ENCODE measurements at places on chromosomes 6 and 20.

DNA sequence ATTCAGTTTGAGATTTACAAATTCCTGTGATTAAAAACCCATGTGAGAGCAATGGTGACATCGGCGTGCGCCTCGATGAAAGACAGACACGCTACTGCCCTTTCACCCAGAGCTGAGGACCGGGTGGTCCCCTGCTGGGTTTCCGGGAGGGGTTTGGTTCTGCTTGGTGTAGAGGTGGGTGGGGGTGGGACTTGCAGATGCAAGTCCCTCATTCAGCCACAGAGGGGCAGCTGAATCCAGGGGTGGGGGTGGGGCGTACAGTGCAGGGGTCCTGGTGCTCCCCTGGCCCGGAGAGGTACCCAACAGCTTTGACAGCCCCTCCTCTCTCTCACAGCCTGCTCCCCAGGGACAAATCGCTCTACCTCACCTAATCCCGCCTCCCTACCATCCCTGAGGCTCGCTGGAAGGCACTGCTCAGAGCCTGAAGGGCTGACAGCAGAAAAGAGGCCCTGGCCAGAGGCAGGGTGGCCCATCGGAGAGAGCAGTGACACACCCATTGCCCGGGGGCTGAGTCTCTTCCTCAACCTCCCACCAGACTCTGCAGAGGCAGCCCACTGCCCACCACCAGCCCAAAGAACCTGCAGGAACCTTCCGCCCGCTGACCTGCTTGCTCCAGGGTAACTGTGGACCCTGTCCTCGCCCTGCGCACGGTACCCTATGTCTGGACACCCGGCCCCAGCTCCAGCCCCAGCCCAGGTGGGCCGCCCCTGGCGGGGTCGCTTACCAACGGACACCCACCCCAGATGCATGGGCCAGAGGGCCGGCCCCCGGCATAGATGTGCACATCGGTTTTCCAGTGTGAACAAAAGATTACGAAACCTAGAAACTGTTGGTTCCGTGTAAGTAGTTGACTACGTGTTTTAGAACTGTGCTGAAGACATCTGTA lies 118.4 kb downstream of the JPH2 start:
- no peak for DNase-seq

DNA sequence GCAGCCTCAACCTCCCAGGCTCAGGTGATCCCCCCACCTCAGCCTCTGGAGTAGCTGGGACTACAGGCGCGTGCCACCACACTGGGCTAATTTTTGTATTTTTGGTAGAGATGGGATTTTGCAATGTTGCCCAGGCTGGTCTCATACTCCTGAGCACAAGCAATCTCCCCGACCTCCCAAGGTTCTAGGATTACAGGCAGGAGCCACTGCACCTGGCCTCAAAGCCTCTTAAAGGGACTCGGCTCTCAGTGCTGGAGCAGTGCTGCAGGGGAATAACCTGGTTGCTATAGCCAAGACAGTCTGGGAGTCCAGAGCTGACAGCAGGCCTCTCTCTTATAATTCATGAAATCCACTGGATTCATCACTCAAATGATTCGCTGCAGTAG lies 17.0 kb downstream of the GHRH start:
- no peak for DNase-seq

GRCh38 chr6:28719275-28719940 lies 193.7 kb downstream of the GPX5 start:
- no peak for DNase-seq

GRCh38 chr6:17385660-17386059 lies 7.7 kb upstream of the CAP2 start:
- peak; percentile 73 for DNase-seq

- DNase-seq: no peak
These were observed 4.3 kb upstream of the DCBLD1 start for GRCh38 chr6:117477988-117478852.

DNA sequence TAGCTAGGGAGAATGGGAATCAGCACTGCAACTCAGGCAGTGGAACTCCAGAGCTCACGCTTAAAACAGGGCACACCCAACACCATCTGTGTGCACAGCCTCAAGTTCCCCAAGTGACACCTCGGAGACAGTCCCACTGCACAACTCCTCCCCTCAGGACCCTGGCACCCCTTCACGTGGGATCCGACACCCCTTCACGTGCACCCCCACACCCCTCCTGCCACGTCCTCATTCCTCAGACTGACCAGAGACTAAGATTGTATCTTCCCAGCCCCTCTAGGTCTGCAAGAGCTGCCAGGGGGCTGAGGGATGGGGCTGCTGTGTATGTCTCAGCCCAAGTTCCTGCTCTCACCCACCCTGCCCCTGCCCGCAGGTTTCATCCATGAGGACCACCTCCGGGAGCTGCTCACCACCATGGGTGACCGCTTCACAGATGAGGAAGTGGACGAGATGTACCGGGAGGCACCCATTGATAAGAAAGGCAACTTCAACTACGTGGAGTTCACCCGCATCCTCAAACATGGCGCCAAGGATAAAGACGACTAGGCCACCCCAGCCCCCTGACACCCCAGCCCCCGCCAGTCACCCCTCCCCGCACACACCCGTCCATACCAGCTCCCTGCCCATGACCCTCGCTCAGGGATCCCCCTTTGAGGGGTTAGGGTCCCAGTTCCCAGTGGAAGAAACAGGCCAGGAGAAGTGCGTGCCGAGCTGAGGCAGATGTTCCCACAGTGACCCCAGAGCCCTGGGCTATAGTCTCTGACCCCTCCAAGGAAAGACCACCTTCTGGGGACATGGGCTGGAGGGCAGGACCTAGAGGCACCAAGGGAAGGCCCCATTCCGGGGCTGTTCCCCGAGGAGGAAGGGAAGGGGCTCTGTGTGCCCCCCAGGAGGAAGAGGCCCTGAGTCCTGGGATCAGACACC lies 7.6 kb downstream of the MYL9 start:
- no peak for DNase-seq

- no peak for DNase-seq
These were observed 30.9 kb downstream of the FAXC start for GRCh38 chr6:99318566-99318965.

DNA sequence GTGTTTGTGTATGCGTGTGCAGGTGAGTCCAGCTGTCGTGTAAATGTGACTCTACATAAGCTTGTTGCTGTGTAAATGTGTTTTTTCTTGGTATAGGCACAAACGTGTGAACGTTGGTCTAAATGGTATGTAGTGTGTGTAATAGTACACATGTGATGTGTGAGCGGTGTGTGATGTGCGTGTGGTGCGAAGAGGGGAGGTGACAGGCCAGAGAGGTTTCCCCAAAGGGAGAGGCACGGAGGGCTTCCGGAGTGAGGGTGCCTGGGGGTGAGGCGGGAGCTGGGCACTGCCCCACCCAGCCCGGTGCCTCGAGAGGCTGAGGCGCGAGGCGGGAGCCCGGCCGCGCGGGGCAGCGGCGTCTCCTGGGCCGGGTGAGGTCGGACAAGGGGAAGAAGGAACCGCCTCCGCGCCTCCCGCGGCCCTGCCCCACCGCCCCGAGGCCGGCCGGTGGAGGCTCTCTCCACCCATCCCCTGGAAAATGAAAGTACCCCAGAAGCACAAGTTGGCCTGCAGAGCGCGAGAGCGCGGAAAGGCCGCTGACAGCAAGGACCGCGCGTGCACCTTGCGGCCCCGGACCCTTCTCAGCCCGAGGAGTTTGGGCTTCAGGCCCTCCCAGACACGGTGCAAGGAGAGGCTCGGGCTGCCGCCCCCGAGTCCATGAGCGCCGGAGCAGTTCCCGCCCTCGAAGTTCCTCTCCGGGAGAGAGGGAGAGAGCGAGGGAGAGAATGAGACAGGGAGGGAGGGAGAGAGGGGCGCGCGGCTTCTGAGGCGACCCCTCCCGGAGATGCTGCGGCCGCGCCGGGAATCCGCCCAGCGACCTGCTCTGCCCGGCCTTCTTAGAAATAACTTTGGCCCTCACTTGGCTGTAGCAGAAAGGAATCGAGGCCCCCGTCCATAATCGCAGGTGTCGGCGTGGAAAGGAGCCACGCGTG lies 43.2 kb upstream of the OSTM1 start:
- no peak for DNase-seq

DNA sequence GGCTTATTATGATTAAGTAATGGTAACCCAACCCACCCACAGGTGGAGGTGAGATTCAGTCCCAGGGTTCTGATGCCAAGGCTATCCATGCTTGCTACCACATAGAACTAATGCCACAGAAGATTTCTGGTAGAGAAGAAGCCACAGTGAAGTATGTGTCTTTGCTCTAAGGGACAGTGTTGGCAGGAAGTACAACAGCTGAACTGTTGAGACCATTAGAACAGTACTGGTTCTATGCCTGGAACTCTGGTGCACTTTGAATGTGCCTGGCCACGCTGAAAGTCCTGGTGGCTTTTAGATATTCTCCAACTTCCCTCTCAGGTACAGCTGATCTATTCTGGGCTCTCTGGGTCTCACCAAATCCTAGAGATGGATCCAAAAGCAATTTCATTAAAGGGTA lies 7.8 kb downstream of the STX7 start:
- DNase-seq: no peak

DNA sequence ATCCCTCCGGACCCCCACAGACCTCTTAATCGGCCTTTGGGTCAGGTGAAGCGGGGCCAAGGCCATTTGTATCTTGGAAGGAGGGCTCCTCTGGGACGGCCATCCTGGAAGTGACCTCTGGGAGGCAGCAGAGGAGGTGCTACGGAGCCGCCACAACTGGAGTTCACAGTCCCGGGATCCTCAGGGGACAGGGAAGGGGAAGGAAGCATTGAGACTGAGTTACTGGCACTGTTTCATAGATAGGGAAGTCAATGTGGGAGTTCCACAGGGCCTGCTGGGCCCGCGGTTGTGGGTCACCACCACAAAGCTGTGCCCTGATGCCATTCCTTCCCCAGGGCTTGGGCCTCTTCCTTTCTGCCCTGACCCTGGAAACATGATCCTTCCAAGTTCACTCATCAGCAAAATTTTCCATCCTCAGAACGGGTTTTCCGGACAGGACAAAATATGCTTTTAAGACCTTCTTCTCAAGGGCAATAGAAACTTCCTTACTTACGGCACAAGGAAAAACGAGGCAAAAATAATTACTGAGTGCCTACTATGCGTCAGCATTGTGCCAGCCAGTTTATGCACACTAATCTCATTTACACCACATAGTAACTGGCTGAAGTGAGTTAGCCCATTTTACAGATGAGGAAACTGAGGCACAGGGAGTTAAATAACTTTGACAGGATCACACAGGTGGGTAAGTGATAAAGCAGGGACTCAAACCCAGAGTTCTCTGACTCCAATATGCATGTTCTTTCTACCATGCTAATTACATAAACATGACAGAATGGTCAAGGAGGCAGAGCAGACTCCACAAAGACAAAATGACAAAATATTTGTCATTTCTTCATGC lies 143.8 kb downstream of the UNC5CL start:
- DNase-seq: no peak

- no peak for DNase-seq
These were observed 18.3 kb upstream of the NHSL1 start for GRCh38 chr6:138517635-138518034.

DNA sequence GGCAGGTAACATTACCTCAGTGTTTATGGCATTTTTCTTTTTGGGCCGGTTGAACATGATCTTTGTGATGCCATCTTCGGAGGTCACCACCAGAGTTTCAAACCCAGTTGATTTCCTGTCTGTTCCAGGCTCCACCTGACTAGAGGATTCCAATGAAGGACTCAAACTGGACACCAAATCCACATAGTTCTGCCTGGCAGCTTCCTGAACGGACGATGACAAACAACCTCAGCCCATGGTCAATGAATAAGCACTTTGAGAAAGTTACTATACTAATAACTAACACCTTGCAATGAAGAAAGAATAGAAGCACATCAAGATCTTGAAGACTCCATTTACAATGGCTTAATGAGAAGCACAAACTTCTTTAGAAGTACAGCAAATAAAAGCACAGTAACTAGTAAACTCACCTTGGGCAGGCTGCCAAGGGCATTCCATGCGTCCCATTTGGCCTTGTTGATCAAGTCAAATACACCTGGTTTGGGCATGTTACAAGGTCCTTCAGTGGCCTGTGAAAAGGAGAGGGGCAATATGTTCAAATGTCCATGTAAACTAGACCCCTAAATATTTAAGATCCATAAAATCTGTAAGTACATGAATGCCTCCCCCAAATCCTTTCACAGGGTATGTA lies 4.9 kb downstream of the ECI2 start:
- DNase-seq: no peak

DNA sequence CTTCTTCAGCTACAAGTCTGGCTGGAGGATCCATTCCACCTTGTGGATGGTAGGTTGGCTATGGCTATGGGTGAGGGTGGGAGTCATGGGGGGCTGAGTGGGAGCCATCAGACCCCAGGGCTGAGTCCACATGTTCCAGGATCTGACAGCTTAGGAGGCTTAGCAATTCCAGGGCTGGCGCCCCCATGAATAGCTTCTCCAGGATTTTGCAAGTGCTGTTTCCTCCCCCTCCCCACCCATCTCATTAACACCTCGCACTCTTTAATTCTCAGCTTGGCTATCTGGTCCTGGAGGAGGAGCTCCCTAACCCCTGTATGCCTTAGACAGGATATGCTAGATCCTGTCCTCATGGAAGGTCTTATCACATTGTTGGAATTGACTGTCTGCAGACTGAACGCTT lies 39.0 kb upstream of the ANGPT4 start:
- no peak for DNase-seq

Data from AG04449 (cell line).